ENCODE measurements at places on chromosomes 3 and 15.

DNA sequence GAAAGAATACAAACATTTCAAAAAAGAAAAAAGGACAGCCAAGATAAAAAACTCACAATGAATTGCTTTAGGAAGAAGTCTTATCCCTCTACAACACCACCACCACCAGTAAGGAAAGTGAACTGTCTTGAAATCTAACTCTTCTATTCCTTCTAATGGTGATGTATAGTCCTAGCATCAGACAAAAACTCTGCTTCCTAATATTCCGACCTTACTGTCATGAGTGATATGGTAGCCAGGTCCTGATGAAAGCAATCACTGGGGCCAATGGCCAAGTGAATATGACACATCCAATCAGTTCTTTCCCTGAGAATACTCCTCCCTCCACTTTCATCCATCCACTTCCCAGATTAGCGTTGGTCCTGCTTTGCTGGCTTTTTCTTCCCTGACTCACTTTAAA lies 14.8 kb downstream of the GK5 start:
- no peak for DNase-seq

DNA sequence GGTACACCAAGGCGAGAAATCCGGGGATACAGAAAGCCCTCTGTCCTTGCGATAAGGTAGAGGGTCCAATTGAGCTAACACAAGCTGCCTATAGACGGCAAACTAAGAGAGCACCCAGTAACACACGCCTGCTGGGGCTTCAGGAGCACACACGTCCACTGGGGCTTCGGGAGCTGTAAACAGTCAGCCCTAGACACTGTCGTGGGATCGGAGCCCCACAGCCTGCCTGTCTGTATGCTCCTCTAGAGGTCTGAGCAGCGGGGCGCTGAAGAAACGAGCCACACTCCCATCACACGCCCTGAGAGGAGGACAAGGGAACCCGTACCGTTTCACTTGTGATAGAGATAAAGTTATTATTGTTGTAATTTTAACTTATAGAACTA lies 486 bp downstream of the SAMMSON start:
- DNase-seq: no peak

- no peak for DNase-seq
These were observed 164.0 kb downstream of the PDCD6IP start for GRCh38 chr3:33962396-33962795.

DNA sequence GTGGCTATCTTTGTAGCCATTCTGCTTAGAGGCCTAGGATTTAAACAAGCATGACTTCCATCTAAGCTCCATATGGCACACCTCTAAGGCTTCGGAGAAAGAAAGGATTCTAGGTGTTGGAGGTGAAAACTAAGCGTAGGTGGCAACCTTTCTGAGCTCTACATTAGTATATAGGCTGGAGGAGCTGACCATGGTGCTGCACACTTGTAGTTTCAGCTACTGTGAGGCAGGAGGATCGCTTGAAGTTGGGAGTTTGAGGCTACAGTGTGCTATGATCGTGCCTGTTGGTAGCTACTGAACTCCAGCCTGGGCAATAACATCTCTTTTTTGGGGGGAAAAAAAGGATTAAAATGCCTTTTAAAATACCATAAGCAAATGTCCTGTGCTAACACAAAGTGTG lies 7.4 kb downstream of the EAF1 start:
- DNase-seq: no peak

DNA sequence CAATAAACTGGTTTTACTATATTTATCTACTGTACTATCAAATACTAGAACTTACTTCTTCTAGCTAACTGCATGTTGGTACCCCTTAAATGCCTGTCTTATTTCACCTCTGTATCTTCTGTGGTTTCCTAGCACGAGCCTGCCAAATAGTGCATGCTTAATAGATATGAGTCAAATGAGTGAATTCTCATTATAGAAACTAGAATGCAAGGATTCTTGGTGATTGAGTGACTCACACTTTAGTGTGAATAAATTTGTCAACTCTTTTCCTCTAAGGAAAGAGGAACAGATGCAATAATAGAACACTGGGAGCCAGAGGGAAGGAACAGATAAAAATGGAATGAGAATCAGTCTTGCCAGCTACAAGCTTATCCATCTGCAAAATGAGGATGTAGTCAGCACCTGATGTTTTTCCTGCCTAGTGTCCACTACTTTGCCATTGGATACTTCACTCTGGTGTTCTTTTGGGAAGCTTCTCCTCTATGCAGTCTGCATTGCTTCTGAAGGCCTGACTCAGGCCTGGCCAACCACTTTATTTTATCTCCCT lies 189.1 kb upstream of the CADPS start:
- DNase-seq: no peak

DNA sequence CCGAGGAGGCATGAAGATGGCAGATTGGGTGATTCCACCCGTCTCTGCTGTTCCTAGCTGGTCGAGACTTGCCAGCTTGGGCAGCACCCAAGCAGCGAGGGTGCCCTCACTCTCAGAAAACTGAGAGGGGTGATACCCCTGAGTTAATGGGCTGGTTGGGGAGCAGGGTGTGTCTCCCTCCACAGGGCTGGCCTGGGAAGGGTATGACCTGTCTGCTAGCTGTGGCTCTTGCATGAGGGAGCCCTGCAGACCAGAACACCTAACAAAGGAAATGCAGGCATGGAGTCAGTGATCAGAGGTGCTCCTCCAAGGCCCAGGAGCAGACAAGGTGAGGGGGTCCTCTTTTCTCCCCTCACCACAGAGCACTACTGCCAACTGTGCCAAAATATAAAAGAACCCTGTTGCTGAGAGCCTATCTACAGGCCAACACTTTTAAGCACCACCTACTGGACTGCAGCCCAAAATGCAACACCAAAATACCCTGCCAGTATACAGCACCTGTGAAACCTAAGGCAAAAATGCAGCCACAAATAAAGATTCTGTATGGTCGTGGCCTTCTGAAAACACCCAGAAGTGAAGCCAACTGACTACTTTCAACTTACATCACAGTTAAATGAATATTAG lies 35.8 kb upstream of the PPM1L start:
- no peak for DNase-seq

DNA sequence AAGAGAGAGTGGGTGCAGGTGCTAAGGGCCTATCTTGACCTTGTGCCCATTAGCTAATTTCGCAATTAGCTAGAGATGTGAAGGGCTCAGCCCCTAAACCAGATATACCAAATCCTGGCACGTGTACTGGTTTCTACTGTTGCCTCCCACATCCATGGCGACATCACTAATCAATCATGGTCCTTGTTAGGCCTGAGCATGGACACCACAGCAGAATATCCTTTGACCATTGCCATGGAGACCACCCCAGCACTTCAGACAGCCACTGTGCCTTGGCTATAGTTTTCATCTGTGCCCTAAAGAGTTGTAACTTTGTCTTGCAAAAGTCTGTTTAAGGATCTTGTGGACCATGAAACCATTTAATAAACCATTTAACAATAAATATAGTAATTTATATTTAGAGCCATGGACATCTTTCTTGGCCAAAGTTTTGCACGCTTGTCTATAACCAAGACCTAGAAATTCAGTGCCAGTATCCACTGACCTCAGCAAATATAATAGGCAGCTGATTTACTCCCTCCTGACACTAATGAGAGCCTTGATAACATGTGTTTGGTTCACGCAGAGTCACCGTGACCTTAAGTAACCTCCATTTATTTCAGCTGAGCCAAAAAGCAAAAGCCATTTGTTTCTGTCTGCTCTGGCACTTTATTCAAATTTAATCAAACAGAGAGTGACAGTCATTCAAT lies 43.4 kb downstream of the COLQ start:
- DNase-seq: no peak

DNA sequence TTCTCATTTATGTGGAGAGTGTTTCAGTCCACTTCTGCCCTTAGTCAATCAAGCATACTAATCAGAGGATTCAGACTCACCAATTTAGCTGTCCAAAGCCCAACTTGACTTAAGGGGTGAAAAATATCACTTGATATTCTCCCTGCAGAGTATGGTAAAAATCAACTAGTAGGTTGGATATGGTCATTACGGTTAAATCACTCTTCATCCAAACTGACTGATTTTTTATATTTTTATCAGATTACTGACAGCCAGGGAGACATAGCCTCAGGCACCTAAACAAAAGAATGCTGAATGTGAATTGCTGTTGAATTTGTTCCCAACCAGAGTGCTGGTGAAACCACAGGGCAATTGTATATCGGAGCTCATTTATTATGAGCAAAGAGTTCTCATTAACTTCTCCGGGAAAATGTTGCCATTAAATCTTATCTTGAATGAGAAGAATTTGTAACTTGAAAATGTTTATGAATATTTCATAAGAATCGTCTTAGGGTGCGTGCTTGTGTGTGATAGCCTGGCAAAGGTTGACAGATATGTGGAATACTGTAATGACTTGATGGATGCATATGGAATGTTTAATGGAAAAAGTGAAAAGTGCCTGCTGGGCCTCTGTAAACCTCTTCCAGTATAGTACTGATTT lies 411.2 kb downstream of the NAALADL2 start:
- DNase-seq: no peak

DNA sequence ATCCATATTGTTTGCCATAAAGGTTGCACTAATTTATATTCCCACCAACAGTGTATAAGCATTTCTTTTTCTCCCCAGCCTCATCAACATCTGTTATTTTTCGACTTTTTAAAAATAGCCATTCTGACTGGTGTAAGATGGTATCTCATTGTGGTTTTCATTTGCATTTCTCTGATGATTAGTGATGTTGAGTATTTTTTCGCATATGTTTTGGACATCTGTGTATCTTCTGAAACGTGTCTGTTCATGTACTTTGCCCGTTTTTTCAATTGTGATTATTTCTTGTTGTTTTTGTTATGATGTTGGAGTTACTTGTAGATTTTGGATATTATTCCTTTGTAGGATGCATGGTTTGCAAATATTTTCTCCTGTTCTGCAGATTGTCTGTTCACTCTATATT lies 46.5 kb downstream of the TP63 start:
- no peak for DNase-seq

- no peak for DNase-seq
These were observed 125.2 kb upstream of the CCNL1 start for GRCh38 chr3:157285141-157285540.

DNA sequence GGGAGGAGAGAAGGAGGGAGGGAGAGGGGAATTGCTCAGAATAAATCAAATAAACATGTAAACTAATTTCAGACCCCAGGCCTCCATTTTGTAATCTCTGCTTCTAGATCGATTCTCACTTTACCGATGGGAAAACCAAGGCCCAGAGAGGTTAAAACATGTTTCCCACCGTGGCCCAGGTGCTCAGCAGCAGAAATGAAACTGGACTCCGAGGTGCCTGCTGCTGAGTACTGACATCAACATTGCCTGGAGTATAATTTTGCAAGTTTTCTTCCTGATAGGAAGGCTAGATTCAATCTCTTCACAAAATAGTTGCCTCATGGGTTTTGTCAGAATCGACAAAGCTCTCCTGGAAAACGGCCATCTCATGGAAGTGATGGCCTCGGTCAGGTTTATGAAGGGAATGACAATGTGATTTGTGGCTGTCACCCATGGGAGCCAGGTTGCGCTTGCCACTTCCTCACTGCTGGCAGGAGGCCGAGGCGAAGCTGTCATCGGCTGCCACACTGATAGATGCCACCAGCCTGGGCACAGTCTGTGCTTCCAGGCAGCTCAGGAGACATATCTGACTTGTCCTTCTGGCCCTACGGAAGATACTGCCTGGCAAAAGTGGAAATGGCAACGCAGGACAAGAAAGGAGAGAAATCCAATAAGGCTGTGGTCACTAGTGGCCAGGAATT lies 133.1 kb upstream of the LRRN1 start:
- no peak for DNase-seq

GRCh38 chr3:111691293-111691909 lies 96.3 kb upstream of the ZBED2 start:
- peak; percentile 44 for DNase-seq

DNA sequence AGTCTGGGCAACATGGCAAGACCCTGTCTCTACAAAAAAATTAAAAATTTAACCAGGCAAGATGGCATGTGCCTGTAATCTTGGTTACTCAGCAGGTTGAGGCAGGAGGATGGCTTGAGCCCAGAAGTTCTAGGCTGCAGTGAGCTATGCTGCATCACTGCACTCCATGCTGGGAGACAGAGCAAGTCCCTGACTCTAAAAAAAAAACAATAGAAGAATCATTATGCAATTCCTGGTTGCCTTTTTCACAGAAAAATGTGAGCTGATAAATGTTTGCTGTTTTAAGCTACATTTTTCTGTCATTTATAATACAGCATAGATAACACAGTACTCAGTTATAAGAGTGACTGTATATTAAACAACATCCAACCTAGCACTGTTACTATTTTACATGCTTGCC lies 148.8 kb downstream of the SCAPER start:
- DNase-seq: no peak

DNA sequence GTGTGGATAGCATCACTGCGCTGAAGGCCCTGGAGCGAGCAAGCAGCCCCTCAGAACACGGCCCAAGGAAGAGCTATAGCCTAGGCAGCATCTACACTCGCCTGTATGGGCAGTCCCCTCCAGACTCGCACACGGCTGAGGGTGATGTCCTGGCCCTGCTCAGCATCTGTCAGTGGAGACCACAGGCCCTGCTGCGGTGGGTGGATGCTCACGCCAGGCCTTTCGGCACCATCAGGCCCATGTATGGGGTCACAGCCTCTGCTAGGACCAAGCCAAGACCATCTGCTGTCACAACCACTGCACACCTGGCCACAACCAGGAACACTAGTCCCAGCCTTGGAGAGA lies 20.5 kb downstream of the ATRIP start:
- DNase-seq: no peak

- DNase-seq: no peak
These were observed 23.7 kb downstream of the PDZRN3 start for GRCh38 chr3:73601011-73601410.

DNA sequence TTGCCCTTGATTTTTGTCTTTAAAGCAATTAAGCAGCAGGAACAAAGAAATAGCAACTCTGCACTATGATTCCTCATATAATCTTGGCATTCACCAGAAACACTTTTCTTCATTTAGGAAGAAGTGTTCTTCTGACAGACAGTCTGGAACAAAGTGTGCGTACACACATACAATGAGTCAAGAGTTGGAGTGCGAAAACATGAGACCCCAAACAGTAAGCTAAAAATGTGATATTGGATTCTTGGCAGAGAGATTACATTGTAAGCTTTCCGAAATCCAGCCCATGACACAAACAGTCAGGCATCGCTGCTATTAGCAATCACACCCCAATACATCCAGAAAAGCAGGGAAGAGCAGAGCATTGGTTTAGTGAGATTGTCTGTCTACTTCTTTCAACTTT lies 306.7 kb upstream of the TBC1D5 start:
- no peak for DNase-seq

- no peak for DNase-seq
These were observed 142.3 kb downstream of the TLE3 start for GRCh38 chr15:69955240-69955894.

DNA sequence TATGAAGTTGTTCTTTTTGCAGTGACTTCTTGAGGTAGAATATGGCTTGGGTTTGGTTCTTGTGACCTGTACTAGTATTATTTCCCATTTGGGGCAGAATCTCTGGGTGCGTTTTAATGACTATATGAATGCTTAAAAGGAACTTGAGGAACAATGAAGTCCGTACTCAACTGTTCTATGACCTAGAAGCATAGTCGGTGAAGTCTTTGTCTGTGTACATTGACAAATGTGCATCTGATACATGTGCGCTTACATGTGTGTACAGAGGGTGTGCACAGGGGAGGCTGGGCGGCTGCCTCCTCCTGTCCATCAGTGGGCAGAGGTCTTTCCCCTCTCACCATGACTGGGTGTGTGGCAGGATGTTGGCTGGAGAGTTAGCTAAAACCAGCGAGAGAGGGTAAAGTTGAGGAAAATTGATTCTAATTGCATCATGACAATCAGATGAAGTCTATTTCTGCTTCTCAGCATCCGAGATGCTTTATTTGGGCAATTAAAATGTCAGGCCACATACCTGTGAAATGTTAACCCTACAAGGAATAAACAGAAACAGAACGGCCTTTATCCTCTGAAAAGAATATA lies 1.0 kb upstream of the NR2F2 start:
- DNase-seq: no peak
